ENCODE measurements at places on chromosomes 5 and 9. TPM values are rescaled to one million over a fixed set of nuclear protein-coding genes. Genes with fewer than 3 reads are reported as not detected.

DNA sequence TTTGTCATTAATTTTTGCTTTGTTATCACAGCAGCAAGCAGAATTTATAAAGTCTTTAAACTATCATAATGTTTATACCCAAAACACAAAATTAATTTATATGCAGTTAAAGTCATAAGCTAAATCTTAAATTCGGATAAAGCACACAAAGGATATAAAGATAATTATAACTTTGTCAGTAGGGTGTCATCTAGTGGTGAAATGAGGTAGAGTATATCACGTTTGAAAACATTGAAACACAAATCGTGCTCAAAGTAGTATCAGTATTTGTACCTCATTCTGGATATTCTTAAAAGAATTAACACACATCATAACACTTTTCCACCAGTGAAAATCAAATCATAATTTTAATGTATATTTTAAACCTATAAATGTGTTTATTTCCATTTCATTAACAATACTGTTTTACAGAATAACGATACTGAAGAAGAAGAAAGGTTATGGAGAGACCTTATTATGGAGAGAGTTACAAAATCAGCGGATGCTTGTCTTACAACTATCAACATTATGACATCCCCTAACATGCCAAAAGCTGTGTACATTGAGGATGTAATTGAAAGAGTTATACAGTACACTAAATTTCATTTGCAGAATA lies 129.5 kb downstream of the NIPBL start:
- H3K4me1 ChIP-seq, result no peaks in the 10 kb centered on the region
- no peak overlapping the region for H3K27ac ChIP-seq
- no peak overlapping the region for H3K4me3 ChIP-seq
- peaks cover 2% of the 10 kb centered on the region for H3K36me3 ChIP-seq
- no peaks in the 10 kb centered on the region for H3K27me3 ChIP-seq
- DNase-seq, result no peak

The SLCO4C1 gene
- total RNA-seq, result 1.6 TPM

The STPG3 gene
- total RNA-seq, result not detected

The DOCK8 gene
- total RNA-seq, result 42.8 TPM

DNA sequence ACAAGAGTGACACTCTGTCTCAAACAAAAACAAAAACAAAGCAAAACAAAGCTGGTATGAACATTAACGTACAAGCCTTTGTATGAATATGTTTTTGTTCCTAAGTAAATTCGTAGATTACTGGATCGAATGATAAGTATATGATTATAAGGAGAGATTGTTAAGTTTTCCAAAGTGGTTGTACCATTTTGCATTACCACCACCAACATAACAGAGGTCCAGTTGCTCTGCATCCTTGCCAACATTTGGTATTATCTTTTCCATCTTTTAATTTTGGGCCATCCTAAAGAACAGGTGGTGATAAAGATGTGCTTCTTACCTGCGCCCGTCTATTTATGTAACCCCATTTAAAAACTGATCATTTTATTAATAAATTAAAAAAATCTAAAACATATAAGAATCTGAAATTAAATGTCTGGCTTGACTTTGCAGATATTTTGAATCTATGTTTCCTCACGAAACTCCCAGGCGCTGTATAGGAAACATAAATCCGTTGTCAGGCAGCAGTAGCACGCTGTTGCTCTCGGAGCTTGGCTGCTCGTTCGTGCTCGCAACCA lies 593 bp upstream of the NAA35 start:
- no peaks in the 10 kb centered on the region for H3K36me3 ChIP-seq
- H3K4me3 ChIP-seq, result peak overlapping the region; percentile 67
- peaks cover 11% of the 10 kb centered on the region for H3K4me1 ChIP-seq
- H3K27ac ChIP-seq, result no peak overlapping the region

Measured in aorta (tissue), 5 donors.